ENCODE measurements at places on chromosomes 6 and 20.

GRCh38 chr20:3093861-3094361, 9.4 kb upstream of the AVP start:
- DNase-seq = no peak

GRCh38 chr20:48619126-48620101, 208.4 kb downstream of the PREX1 start:
- DNase-seq = no peak

DNA sequence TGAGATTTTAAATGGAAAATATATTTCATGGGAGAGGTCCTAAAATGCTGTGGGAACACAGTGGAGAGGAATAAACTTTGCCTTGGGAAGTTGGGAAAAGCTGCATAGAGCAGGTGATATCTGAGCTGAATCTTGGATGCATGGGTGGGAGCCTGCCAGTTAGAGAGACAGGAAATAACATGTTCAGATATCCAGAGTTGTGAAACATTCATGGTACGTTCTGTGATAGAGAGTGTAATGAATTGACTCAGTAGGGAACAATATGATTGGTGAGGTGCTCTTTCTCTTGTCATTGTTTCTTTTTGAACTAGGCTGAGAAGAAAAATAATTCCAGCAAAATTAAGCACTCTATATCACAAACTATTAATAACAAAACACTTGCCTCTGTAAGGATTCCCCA, 72.8 kb downstream of the RPS12 start:
- no peak for DNase-seq

DNA sequence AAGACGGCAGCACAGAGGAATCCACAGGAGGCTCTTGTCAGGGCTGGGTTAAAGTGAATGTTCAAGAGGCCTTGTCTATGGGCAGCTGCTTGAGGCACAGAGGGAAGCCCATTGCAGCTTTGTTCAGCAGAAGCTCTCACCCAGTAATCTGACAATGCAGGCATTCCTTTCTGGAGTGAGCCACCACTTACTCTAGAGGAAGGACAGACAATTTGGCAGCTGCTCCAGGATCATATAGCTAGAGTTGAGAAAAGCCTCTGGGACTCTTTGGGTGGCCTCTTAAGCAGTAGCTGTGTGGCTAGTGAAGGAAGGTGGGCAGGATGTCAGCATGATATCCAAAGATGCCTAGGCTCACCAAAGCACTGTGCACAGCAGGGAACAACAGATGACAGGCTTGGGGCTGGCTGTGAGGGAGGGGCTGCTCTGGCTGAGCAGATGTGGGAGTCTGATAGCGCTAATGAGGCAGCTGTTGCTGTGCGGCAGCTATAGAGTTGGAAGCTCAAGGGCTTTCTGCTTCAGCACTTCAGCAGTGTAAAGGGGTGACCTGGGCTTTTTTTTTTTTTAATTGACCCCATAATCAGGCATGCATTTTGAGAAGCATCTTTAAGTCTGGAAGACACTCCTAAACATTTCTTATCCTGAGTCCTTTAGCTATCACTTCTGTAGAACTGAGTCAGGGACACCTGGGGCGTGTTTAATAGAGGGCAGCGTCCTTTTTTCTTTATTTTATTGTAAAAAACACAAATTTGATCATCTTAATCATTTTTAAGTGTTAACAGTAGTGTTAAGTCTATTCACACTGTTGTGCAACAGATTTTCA, 27.2 kb downstream of the CMTR1 start:
- DNase-seq = no peak

- no peak for DNase-seq
Observed at GRCh38 chr6:104414723-104415122, 445.0 kb downstream of the HACE1 start.

DNA sequence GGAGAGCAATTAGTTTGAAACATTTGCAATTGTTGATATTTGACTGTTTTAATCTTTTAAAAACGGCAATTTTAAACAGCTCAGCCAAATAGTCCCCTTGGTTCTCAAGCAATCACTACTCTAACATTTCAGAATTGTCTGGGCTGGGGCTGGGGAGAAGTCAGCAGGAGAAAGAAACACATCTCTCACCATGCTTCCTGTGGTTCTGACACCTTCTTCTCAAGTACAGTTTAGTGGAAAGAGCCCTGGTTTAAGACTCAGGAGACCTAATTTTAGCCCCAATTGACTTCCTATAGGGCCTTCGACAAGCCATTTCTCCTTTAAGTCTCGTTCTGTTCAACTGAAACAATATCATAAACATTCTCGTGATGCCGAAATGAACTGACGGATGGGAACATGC, 168.4 kb upstream of the CDYL start:
- no peak for DNase-seq

- DNase-seq = no peak
Observed at GRCh38 chr20:14845199-14846160, 508.1 kb upstream of the FLRT3 start.

- DNase-seq = no peak
Observed at GRCh38 chr20:24955045-24955444, 6.0 kb downstream of the CST7 start.

GRCh38 chr6:150994026-150994425, 128.5 kb downstream of the MTHFD1L start:
- DNase-seq = no peak

- no peak for DNase-seq
Observed at GRCh38 chr20:19947611-19948264, 69.4 kb upstream of the NAA20 start.

GRCh38 chr6:79440598-79440997, 96.6 kb downstream of the LCA5 start:
- DNase-seq = no peak

DNA sequence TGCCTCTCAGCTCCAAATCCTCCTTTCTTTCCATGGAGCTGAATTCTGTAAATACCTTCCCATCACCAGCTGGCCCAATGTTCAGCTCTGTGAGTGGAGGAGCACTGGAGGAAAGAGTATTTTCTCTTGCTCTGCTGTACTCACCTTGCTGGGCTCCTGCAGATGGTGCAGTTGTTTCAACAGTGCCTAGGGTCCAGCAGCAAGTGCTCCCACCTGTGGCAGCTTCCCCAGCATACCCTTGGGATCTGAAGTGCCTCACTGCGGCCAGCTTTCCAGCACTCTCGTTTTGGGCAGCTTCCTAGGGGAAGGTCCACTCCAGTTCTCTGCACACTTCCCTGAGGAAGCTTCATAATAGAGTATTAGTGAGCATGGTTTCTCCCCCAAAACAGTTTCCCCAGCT, 170.9 kb downstream of the ARHGAP18 start:
- no peak for DNase-seq
